Fibroblast of pulmonary artery (primary cell): ENCODE measurements at places on chromosomes 2 and 18.

DNA sequence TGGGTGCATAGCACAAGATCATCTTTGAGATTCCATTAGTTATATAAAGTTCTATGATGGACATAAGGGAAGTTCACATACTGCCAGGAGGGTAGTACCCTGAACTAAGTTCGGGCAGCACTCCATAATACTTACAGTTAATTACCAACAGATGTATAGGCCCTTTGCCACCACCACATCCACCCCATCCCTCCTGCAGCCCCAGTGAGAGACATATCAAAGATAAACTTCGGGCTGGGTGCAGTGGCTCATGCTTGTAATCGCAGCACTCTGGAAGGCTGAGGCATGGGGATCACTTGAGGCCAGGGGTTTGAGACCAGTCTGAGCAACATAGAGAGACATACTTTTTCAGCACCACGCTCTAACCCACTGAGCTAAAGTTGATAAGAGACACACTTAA, 46.4 kb upstream of the NPAS2 start:
- no peak for DNase-seq

- no peak for DNase-seq
Observed at GRCh38 chr2:128487650-128488387, 169.2 kb upstream of the HS6ST1 start.

DNA sequence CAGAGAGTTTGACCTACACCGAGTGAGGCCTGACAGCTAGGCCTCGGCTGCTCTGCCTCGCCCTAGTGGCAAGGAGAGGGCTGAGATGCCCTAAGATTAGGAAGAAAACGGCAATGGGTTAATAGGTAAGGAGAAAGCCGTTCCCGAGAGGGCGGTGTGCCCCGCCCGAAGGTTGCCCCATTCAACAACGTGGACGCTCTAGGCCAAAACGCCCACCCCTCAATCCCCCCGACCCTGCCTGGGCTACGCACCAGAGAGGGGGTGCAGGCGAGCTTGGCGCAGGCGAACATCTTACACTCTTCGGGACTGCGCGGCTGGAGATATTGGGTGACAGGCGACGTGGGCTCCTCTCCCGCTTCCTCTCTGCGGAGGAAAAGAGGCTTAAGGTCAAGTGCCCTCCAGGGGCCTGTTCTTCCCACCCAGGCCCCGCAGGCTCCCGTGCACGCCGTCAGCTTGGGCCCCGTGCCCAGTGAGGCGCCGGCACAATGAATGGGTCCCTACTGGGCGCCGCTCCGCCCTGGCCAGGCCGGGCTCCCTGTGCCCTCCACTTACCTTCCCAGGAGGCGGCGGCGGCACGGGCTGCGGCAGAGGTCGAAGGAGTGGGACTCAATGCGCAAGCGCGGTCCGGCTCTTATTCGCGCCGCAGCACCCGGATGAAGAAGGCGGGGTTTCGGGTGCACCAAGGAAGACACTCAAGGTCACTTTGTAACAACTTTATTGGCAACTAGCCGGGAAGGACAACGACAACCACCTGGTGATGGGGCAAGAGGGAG, at the start of gene ATP5MC3:
ATP5MC3 (minus strand) TSS at position 607 of the 773 bp plus-strand sequence; CDS start at position 290, 317 bp downstream.
- peak; percentile 96 for DNase-seq

- DNase-seq = peak; percentile 71
Observed at GRCh38 chr2:173831312-173832229, 133.6 kb downstream of the SP3 start.

- DNase-seq = no peak
Observed at GRCh38 chr2:187129306-187129705, 280.3 kb upstream of the ZSWIM2 start.

DNA sequence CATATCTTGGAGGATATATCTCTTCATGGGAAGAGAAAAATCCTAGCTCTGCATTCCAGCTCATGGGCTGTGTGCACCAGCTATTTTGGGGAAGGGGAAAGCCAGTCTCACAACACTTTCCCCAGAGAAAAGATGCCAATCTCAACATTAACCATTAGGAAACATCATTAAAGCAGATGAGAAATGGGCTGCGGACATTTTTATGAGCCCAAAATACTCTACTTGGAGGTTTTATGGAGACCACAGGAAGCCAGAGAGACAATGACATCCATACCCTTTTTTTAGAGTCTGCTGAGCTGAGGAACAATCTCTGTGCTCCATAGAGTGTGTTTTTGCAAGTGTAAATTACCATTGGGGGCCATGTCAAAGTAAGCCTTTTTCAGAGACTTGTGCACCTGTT, 213.7 kb downstream of the TRIB2 start:
- no peak for DNase-seq

DNA sequence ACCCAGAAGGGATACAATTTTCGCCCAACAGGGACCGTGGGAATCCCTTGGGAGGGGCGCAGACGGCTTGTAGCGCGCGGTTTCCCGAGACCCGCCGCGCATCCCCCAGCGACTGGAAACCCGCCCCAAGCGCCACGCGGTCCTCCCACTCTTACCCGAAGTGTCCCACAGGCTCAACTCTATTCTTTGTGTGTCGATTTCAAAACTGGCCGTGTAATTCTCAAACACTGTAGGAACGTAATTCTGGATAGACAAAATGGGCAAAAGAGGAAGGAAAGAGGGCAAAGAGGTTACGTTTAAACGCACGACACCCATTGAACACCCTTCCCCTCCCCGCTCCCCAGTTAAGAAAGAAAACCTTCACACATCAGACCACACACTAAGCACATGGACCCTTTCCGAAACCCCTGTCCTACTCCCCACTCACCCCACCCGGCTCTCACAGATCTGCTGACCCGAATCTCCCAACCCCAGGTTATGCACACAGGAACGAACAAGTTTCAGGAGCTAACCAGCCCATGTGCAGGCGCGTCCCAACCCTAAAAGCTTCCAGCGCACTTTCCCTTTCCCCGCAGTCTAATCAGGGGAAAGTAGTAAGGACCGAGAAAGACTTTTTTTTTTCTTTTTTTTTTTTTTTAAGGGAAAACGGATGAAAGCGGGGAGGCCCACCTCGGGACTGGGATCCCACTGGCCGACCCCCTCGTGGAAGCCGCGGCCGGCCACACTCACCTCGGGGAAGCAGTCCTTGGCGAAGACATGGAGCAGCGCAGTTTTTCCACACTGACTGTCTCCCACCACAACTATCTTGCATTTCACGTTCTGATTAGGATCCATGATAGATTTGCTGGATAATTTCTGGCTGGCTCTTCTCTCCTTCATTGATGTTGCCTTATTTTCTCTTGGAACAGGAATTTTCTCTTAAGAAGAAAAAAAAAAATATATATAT, 655 bp downstream of the RND3 start:
- no peak for DNase-seq

- DNase-seq = no peak
Observed at GRCh38 chr2:95799892-95800291, 191.7 kb downstream of the ANKRD36C start.

DNA sequence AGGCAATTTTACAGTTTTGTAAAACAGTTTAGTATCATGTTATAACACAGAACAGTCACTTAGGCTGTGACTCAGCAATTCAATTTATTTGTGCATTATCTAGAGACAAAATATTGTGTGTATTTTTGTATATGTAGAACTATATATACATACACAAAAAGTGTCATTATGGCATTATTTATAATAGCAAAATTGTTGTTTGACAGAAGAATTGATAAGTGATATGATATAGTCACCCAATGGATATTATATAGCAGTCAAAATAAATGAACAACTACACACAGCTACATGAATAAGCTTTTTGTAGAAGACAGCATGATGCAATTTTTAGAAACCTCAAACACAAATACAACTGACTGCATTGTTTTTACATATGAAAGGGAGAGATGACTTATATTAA, 334.0 kb downstream of the TRIB2 start:
- peak; percentile 46 for DNase-seq

GRCh38 chr2:236908439-236909192, 177.1 kb upstream of the COPS8 start:
- DNase-seq = no peak

DNA sequence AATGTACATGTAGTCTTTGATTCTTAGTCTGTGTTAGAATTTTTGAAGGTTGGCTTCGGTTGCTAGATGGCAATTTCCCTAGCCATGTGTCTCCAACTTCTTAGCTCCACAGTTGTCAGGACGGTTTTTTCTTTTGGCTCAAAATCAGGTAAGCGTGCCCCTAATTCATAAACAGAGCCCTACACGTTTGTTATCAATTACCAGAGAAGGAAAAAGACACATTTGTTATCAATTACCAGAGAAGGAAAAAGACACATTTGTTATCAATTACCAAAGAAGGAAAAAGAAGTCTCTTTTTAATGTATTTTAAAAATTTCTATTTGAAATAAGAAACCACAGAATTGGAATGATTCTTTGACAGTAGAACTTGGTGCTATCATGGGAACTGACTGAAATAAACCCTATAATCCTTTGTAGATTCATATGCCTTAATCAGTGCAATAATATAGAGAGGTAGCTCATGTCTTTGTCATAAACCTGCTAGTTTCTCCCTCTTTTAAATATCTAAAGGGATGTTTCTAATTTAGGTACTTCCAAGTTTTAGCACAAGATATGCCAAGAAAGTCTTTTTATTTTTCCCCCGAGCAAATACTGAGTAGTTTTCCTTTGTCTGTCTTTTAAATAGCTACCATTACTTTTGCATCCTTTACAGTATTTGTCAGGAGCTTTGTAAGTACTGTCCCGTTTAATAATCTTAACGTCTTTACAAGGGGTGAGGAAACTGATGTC, 35.9 kb downstream of the CAMKMT start:
- DNase-seq = no peak

- peak; percentile 19 for DNase-seq
Observed at GRCh38 chr18:9506046-9506792, 30.9 kb downstream of the RALBP1 start.

- peak; percentile 90 for DNase-seq
Observed at GRCh38 chr2:205706769-205707381, 24.6 kb downstream of the NRP2 start.

- no peak for DNase-seq
Observed at GRCh38 chr18:75869162-75869561, 441.7 kb upstream of the SMIM21 start.

DNA sequence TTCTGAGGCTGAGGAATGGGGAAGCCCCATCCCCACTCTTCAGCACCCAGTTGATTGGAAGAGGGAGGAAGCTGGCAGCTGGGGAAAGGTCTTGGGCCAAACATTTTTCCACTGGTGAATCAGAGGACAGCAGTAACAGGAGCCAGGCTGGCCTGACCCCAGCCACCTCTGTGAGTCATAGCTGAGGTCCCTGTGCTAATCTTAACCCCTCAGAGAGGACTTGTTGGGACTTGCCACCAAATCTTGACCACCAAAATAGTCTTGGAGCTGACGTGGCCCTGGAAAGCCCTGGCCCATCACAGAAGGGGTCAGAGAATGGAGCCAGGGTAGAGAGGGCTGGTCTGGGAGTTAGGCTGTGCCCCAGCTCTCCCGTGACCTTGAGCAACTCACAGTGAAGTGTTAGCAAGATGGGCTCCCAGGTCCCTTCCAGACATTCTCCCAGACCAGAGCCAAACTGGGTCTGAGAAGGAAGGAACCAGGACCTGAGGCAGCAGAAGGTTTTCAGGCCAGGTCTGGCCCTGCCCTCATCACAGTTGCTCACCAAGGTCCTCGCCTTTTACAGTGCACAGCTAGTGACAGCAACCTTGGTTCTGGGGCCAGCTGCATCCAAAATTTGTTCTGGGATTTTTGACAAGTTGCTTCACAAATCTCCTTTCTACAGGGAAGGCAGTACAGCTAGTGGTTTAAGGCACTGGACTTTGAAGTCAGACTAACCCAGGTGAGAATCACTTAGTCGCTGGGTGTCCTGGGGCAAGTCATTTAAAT, 266.6 kb downstream of the CYP26B1 start:
- DNase-seq = peak; percentile 57

- DNase-seq = no peak
Observed at GRCh38 chr2:23673830-23674679, 252.9 kb downstream of the ATAD2B start.

DNA sequence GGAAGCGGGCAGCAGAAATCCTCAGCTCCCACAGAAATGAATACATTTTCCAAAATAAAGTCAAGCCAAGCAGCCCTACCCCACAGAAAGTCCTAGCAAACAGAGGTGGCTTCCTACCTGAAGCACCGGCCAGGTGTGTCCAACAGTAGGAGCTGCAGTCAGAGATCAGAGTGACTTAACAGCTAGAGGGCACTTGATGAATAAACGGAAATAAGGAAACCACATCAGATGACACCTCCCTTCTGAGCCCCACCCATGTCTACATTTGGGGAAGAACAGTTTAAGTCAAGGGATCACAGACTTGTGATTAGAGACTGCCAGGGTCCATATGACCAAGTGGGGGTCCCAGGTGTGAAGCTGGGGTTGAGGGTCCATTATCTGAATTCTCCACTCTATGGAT, at the start of gene CXCR1:
CXCR1 (minus strand) TSS at position 172 of the 400 bp plus-strand sequence. CDS start 1,751 bp downstream, outside the sequence.
- DNase-seq = no peak

GRCh38 chr2:141015341-141016047, 1115.3 kb downstream of the LRP1B start:
- DNase-seq = peak; percentile 3

GRCh38 chr2:96330407-96330806, 5.2 kb upstream of the NCAPH start:
- DNase-seq = peak; percentile 73

DNA sequence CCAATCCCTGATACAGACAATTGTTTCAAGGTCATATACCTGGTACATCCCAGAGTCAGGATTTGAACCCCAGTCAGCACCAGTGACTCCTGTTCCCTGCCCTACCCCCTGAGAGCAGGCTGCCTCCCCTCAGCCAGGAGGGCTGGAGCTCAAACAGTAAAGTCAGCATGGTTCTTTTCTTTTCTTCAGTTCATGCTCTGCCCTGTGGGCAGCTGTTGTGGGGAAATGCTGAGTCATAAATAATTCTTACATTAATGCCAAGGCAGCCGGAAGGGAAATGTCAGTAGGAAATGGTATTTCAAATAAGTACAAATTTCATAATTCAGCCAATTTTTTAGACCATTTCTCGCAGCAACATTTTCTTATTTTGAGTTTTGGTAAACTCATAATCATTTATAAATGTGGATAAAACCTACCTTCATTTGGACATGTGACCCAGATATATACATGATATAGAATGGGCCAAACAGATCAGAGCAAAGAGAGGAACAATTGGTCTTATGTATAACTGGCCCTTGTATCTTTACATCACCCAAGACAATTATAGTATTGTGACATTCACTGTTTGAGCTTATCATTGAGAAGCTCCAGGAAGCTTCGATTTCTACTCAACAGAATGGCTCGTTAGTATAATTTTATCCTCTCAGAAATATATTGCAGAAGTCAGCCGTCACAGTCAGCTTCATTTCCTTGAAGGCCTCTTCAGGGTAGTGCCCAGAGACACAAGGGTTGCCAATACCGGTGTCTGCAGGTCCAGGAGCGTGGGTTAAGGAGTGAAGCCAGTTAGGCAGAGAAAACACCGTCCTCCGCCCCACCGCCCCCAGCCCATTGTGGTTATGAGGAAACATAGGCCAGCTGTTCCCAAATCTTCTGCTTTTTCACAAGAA, 28.0 kb upstream of the SCYGR1 start:
- peak; percentile 94 for DNase-seq
